ENCODE measurements at places on chromosomes 5 and 9.

- no peak for DNase-seq
Observed at GRCh38 chr5:94709277-94709676, 90.8 kb downstream of the SLF1 start.

DNA sequence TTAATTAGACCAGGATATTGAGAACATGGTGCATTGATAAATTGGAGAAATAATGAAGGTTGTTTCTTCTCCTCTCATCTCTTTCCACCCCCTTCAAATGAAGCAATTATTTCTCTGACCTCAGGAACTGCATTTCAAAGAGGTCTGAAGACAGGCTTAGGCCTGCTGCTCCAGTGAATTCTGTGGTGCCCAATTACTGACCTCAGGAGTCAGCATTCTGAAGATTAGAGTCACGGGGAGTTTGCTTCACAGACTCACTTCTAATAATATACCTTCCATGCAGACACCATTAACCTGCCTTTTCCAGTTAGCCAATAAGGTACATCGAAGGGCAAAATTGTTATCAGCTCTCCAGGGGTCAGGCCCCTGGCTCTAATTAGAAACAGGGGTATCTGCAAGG lies 270.9 kb downstream of the GAS1 start:
- DNase-seq = no peak

DNA sequence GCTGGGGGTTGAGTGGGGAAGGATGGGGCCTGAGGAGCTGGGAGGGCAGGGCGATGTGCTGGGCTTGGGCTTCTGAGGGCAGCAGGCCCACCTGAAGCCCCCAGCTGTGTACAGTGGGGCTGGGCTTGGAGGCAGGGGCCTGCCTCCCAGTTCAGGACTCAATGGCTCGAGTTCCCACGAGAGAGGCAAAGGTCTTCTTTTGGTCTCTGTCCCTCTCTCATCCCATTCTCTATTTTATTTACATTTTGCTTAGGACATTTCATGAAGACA lies 180.6 kb downstream of the MACROH2A1 start:
- no peak for DNase-seq

GRCh38 chr9:99140685-99141314 lies 35.9 kb downstream of the TGFBR1 start:
- no peak for DNase-seq

Measured in GM12892 (cell line).